ENCODE measurements at places on chromosomes 16 and 17.

- DNase-seq = no peak
- no peak overlapping the region for H3K27ac ChIP-seq
- H3K4me3 ChIP-seq = no peak overlapping the region
- H3K4me1 ChIP-seq = no peaks in the 10 kb centered on the region
- H3K27me3 ChIP-seq = no peaks in the 10 kb centered on the region
- no peaks in the 10 kb centered on the region for H3K36me3 ChIP-seq
These were observed 289.2 kb downstream of the PHKB start for GRCh38 chr16:47750371-47750770.

DNA sequence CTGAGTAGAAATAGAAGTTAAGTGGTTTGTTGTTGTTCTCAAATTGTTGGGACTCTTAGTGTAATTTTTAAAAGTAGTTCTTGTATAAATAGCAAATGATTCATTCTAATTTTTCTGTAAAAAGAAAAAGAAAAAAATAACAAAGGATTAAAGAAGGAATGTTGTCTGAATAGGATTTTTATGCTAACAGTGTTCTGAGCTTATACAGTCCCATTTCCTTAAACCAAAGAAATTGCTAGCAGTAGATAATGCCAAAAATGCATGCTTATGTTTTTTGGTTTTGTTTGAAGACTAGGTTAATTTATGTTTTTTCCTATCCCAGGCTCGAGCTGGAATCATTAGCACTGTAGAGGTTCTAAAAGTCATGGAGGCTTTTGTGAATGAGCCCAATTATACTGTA lies 44.7 kb upstream of the KPNB1 start:
- H3K4me3 ChIP-seq = no peak overlapping the region
- H3K36me3 ChIP-seq = peaks cover 46% of the 10 kb centered on the region
- H3K27ac ChIP-seq = no peak overlapping the region

DNA sequence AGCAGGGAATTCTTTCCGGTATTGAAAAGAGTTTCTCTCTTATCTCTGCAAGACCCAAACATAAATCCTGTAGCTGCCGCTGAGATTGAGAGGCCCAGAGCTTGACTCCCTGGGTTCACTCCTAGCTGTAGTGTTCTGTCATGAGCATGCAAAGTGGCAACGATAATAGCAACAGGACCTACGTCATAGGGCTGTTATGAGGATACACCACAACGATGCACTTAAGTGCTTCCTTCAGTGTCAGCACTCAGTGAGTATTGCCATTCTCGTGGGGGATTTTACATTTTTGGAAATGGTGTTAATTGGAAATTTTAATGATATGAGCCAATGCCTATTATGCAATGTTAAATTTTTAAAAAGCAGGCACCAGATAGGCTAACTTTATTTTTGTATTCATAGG lies 199.8 kb downstream of the CYLD start:
- no peak overlapping the region for H3K4me3 ChIP-seq
- no peak overlapping the region for H3K27ac ChIP-seq
- H3K4me1 ChIP-seq = no peaks in the 10 kb centered on the region
- no peak for DNase-seq
- no peaks in the 10 kb centered on the region for H3K36me3 ChIP-seq
- H3K27me3 ChIP-seq = no peaks in the 10 kb centered on the region

DNA sequence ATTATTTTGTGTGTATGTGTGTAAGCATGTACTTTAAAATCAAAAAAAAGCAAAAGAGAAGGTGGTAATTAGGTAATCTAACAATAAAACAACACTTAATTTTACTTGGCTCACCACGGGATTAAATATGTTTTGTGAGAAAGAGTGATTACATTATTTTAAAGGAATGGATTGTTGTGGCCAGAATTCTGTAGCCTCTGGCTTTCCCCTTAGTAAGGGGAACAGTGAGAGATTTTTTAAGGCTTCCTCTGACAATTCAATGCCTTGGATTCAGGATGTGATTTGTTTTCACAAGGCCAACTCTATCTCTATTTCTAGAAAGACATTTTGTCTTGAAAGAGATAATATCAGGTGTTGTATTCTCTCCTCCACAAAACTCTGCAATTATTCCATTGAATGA lies 560.3 kb upstream of the CDH8 start:
- H3K27ac ChIP-seq = no peak overlapping the region
- H3K27me3 ChIP-seq = no peaks in the 10 kb centered on the region
- DNase-seq = no peak
- H3K4me3 ChIP-seq = no peak overlapping the region
- no peaks in the 10 kb centered on the region for H3K4me1 ChIP-seq
- H3K36me3 ChIP-seq = no peaks in the 10 kb centered on the region

- no peak overlapping the region for H3K4me3 ChIP-seq
- DNase-seq = no peak
- H3K36me3 ChIP-seq = peaks cover 30% of the 10 kb centered on the region
- H3K27ac ChIP-seq = no peak overlapping the region
These were observed 5.7 kb downstream of the GOSR2 start for GRCh38 chr17:46928467-46929261.

DNA sequence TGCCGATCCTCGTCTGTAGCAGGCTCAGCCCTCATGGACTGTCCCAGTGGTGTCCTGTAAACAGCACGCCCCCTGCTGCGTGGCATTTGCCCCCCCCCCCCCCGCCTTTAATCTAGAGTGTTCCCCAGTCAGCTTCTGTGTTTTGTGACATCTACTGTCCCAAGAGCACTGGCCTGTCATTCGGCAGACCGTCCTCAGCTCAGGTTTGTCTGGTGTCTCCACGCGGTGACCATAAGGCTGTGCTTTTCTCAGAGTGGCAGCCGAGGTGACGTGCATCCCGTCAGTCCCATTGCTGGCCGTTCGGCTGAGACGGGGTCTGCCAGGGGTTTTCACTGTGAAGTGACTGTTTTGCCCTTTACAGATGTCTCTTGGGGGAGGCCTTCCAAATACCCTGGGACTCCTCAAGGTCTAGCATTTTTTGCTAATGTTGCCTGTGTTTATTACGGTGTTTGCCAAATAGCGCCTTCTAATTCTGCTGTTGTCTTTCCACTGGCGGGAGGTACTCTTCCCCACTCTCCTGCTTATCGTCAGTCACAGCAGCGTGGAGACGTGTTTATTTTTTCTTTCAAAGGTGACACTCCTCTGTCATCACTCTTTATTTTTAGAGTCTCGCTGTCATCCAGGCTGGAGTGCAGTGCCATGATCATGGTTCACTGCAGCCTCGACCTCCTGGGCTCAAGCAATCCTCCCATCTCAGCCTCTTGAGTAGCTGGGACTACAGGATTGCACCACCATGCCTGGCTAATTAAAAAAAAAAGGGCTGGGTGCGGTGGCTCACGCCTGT lies 5.7 kb upstream of the MRPL12 start:
- no peak overlapping the region for H3K4me3 ChIP-seq
- no peak overlapping the region for H3K27ac ChIP-seq
- H3K27me3 ChIP-seq = no peaks in the 10 kb centered on the region
- DNase-seq = no peak
- H3K36me3 ChIP-seq = peaks cover 25% of the 10 kb centered on the region
- peaks cover 19% of the 10 kb centered on the region for H3K4me1 ChIP-seq

GRCh38 chr17:27985306-27985705 lies 57.2 kb upstream of the NLK start:
- no peaks in the 10 kb centered on the region for H3K36me3 ChIP-seq
- H3K4me3 ChIP-seq = no peak overlapping the region
- no peaks in the 10 kb centered on the region for H3K4me1 ChIP-seq
- no peak overlapping the region for H3K27ac ChIP-seq
- H3K27me3 ChIP-seq = no peaks in the 10 kb centered on the region

DNA sequence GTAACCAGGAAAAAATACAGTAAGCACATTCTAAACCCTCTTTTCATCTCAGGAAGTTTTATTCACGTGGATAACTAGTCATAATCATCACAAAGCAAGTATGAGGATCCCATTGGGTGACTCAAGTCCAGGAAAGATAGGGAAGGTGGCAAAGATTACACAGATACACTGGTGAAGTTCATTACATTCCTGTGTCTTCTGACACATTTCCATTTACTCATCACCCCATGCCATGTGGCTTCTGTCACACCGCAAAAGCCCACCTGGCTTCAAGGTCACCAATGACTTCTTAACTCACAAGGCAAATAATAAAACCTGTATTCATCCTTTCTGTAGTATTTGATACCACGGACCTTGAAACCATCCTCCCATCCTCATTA lies 17.0 kb downstream of the HS3ST3A1 start:
- H3K27me3 ChIP-seq = no peaks in the 10 kb centered on the region
- no peak for DNase-seq
- no peaks in the 10 kb centered on the region for H3K4me1 ChIP-seq
- no peak overlapping the region for H3K4me3 ChIP-seq

- no peak for DNase-seq
- H3K36me3 ChIP-seq = no peaks in the 10 kb centered on the region
- H3K27ac ChIP-seq = no peak overlapping the region
- H3K4me3 ChIP-seq = no peak overlapping the region
These were observed 1.1 kb upstream of the PIK3R6 start for GRCh38 chr17:8868529-8868951.

- H3K4me1 ChIP-seq = peaks cover 25% of the 10 kb centered on the region
- H3K27me3 ChIP-seq = no peaks in the 10 kb centered on the region
- peak overlapping the region; percentile 10 for H3K27ac ChIP-seq
- DNase-seq = no peak
These were observed 12.8 kb upstream of the AKAP1 start for GRCh38 chr17:57071991-57072944.

DNA sequence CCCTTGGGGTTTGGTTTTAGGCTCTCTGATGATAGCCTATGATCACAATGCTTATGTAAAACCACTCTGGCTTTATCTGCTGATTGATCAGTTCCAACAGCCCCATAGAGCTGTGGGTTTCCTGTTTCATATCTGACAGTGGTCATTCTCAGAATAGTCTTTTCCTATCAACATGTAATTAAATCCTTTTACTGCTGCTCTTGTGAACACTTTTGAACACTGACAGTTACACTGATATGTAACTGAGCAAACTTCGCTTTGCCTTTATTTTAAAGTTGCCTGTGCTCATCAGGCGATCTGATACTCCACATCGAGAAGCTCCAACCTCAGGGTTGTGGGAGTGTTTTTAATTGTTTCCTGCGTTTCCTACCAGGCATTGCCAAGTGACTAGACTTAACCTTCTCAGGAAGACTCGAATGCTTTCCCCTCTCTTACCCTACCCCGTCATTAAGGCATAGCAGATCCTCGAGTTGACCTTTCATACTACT lies 17.3 kb upstream of the CLEC18B start:
- DNase-seq = no peak
- no peaks in the 10 kb centered on the region for H3K27me3 ChIP-seq
- H3K4me3 ChIP-seq = no peak overlapping the region
- H3K36me3 ChIP-seq = no peaks in the 10 kb centered on the region

DNA sequence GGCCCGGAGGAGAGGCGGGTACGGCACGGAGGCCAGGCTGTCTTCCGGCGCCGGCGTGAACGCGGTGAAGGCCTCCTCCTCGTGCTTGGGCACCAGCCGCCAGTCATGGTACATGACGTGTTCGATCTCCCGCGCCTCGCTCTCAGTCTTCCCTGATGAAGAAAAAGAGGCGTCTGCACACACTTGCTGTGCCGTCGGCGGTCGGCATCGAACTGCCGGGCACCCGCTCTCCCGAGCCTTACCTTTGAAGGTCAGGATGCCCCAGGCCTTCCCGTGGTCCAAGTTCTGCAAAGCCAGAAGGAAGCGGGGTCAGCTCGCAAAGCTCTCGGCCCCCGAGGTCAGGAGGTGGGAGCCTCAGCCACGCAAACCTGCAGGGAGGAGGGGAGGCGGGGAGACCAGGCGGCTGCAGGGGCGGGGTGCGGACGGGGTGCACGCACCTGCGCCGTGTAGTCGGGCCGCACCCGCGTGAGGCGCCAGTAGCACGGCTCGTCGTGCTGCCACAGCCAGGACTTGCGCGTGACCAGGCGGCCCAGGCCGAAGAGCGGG lies at the start of gene EME2:
EME2 (plus strand) TSS at position 449 of the 546 bp plus-strand sequence. CDS start 418 bp downstream, outside the sequence.
- peak within 1 kb of the TSS; percentile 78 for H3K4me3 ChIP-seq
- peaks cover 10% of the 10 kb centered on the region for H3K4me1 ChIP-seq
- DNase-seq = peak; percentile 52
- no peaks in the 10 kb centered on the region for H3K27me3 ChIP-seq

GRCh38 chr17:65576939-65577338 lies 15.5 kb upstream of the AXIN2 start:
- DNase-seq = no peak
- H3K36me3 ChIP-seq = no peaks in the 10 kb centered on the region
- no peak overlapping the region for H3K27ac ChIP-seq
- H3K4me1 ChIP-seq = no peaks in the 10 kb centered on the region
- H3K27me3 ChIP-seq = no peaks in the 10 kb centered on the region

DNA sequence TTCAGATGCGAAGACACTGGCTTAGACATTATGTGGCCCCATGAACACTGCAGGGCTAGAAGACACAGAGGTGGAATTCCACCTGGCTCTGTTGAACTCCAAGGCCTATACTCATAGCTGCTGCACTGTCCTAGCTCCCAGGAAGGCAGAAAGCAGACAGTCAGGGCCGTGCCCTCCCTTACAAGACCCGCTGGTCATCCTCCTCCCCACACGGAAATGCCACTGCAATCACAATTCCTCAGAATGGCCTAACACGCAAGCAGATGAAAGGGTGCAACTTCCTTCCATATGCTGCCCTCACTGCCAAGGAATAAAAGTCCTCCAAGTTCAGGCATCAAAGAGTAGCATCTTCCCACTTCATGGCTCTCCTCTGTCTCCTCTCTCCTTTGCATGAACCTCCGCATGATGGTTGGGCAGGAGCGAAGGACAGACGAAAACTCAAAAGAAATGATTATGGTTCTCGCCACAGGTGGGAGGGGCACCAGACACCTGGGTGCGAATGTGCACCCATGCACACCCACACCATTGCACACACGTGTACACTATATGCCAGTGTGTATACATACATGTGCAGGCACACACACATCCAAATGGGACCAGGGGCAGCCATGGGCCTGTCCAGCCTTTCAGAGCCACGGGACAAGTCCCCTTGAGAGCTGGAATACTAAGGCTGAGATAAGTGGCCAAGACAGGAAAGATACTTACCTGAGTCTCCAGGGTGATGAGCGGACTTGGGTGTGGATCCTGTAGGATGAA lies 113.3 kb downstream of the XYLT1 start:
- H3K36me3 ChIP-seq = no peaks in the 10 kb centered on the region
- no peak overlapping the region for H3K27ac ChIP-seq
- no peaks in the 10 kb centered on the region for H3K27me3 ChIP-seq
- H3K4me1 ChIP-seq = no peaks in the 10 kb centered on the region
- DNase-seq = no peak

GRCh38 chr16:14362774-14363371 lies 267.2 kb downstream of the PARN start:
- H3K36me3 ChIP-seq = no peaks in the 10 kb centered on the region
- no peak for DNase-seq
- no peaks in the 10 kb centered on the region for H3K4me1 ChIP-seq
- H3K27ac ChIP-seq = no peak overlapping the region
- H3K4me3 ChIP-seq = no peak overlapping the region
- H3K27me3 ChIP-seq = no peaks in the 10 kb centered on the region

GRCh38 chr17:34246446-34246845 lies 8.6 kb upstream of the CCL2 start:
- peaks cover 9% of the 10 kb centered on the region for H3K4me1 ChIP-seq
- no peak overlapping the region for H3K27ac ChIP-seq
- H3K4me3 ChIP-seq = no peak overlapping the region
- no peaks in the 10 kb centered on the region for H3K27me3 ChIP-seq
- no peak for DNase-seq
- no peaks in the 10 kb centered on the region for H3K36me3 ChIP-seq

- no peak for DNase-seq
- peaks cover under 1% of the 10 kb centered on the region for H3K4me1 ChIP-seq
- H3K4me3 ChIP-seq = no peak overlapping the region
- H3K27ac ChIP-seq = no peak overlapping the region
- no peaks in the 10 kb centered on the region for H3K36me3 ChIP-seq
- no peaks in the 10 kb centered on the region for H3K27me3 ChIP-seq
These were observed 3.8 kb upstream of the NSRP1 start for GRCh38 chr17:30112794-30113193.

- no peaks in the 10 kb centered on the region for H3K36me3 ChIP-seq
- no peak for DNase-seq
- H3K27ac ChIP-seq = peak overlapping the region; percentile 22
- H3K4me1 ChIP-seq = peaks cover 16% of the 10 kb centered on the region
These were observed 2.8 kb upstream of the PRKAR1A start for GRCh38 chr17:68509141-68510057.

Data from liver (tissue), 10 donors.